ENCODE measurements at places on chromosomes 1 and 21. TPM values are rescaled to one million over a fixed set of nuclear protein-coding genes. Genes with fewer than 3 reads are reported as not detected.

- peak; percentile 93 for DNase-seq
These were observed 47.9 kb upstream of the CNN3 start for GRCh38 chr1:94974824-94975223.

- DNase-seq: no peak
These were observed 24.7 kb downstream of the RPS6KC1 start for GRCh38 chr1:213075725-213076124.

Gene AK4
- total RNA-seq: 53.5 TPM

DNA sequence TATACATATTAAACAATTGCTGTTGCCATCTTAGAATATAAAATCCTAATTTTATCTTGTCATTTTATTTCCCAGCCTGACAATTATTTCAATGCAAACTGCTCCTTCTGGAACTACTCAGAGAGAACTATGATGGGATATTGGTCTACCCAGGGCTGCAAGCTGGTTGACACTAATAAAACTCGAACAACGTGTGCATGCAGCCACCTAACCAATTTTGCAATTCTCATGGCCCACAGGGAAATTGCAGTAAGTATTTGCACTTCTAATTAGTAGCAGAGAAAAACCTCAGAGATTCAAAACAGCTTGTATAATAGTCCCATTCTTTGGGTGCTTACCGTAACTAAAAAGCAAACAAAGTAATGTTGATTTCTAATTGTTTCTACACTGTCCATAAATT lies 167.2 kb downstream of the ADGRL2 start:
- DNase-seq: no peak

DNA sequence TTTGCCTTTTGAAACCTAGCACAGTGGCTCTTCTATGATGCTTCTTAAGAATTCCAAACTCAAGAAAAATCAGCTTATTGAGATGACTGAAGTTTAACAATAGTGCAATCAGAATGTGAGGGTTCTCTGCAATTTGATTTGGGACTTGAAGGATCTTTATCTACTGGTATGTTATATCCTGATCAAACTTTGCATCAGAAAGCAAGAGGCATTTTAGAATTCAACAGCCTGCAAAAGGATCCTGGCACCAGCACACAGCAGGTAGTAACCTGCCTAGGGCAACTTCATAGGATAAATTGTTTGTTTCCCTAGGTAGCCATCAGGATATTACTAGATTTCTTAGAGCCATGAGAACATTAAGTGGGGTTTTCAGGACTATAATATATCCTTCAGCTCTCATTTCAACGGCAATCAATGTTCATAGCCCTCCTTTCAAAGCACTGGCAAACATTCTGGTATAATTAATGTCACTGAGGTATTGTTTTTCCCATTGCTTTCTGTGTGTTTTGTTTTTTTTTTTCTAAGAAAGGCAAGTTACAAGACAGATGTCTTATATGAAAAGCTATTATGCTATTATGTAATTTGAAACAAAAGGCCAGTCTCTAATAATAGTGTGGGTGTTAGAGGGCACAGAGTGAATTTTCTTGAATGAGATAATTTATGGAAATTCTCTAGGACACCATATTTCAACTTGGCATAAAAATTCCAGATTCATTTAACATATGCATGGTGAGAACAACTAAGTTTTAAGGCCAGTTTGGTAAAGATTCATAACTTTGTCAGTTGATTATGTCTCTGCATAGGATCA lies 34.5 kb downstream of the NTNG1 start:
- no peak for DNase-seq

- no peak for DNase-seq
These were observed 19.8 kb upstream of the ACBD6 start for GRCh38 chr1:180522213-180522515.

Gene C4BPA
- total RNA-seq: not detected

Gene GJB3
- total RNA-seq: not detected

Gene PADI2
- total RNA-seq: 0.86 TPM

Gene LCE1A
- total RNA-seq: not detected

Gene PRR9
- not detected for total RNA-seq

Gene GNG5
- 70.8 TPM for total RNA-seq

DNA sequence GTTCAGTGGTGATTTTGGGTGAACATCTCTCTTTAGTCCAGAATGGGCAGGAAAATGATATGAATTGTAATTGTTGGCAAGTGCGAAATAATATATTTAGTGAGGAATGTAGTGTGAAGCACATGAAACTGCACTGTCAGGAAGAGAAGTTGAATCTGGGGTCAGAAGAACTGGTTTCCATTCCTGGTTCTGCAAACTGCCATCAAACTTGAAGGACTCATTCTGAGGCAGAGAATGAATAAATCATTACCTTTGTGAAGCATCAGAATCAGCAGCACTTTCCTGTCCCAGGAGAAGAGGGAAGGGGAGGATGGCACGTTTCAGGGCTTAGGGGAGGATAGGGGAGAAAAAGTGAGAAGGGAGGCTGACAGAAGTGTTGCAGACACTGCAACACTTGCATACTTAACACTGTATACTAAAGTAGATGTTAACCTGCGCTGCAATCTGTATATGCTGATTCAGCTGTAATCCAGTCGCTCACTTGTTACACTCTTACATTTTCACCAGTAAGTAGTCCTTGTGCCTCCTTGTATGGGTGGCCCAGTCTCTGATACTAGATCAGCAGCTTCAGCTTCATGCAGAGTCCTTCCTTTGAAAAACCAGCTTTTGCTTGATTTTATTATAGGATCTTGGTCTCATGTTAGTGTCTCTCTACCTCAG lies 10.5 kb upstream of the RPTN start:
- DNase-seq: no peak

DNA sequence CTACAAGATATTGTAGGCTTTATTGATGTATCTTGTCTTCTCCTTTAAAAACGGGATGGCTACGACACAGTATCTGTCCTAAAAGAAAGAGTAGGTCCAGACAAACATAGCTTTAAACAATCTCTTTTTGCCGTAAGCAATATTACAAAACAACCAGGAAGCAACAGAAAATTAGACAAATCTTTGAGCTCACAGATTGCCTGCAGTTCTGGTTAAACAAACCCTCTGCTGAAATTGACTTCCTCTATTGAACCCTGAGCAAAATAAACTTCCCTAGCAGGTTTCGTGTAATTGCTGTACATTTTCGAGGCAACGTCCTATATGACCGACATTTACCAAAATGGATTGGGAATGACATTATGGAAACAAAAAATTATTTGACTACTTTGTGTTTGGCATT lies 50.6 kb downstream of the CHML start:
- no peak for DNase-seq

Gene TACSTD2
- not detected for total RNA-seq

DNA sequence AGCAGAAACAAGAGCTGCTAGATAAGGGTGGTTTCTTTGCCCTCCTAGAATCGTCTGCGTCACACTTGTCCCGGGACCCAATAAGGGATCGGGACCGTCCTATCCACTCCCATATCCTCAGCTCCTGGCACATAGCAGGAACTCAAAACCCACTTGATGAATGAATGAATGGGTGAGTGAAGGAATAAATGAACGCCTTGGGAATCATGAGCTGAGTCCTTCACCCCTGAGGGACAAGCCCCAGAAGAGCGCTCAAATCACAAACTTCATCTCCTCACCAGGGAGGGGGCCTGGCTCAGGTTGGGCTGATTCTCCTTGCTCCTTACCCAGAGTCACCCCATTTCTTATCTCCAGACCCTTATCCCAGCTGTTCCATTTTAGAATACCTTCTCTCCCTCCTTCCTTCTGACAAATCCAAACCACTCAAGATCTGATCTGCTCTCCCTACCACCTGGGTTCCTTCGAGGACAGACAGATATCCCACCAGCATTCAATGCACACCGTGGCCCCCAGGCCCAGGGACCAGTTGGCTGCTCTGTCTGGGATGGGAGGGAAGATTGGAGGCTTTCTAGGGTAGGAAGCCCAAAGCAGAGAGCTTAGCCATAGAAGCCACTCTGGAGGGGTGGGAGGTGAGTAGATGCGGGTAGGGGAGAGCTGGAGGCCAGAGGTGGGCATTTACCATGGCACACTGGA lies 643 bp upstream of the MOB3C start:
- DNase-seq: no peak

GRCh38 chr21:46083791-46084561 lies 13.9 kb upstream of the COL6A2 start:
- DNase-seq: no peak

GRCh38 chr1:12408662-12409061 lies 178.8 kb downstream of the VPS13D start:
- DNase-seq: no peak

DNA sequence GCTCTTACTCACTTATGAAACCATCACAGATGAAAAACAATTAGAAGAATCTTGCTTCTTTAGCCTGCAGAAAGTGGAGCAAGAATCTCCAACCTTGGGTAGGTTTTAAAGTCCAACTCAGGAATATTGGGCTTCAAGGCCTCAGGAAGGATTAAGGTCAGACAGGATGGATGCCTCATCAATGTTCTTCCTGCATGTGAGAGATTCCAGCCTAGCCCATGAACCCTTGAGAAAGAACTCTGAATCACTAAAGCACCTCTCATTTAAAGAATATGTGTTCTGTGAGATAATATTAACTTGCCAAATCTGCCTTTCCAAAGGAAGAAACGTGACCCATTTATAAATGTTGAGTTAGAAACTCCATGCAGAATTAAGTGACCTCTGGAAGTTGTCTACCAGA lies 345.2 kb upstream of the CAMK1G start:
- no peak for DNase-seq

Gene THEMIS2
- 12.7 TPM for total RNA-seq

GRCh38 chr1:226429858-226430715 lies 22.2 kb upstream of the PARP1 start:
- DNase-seq: no peak

DNA sequence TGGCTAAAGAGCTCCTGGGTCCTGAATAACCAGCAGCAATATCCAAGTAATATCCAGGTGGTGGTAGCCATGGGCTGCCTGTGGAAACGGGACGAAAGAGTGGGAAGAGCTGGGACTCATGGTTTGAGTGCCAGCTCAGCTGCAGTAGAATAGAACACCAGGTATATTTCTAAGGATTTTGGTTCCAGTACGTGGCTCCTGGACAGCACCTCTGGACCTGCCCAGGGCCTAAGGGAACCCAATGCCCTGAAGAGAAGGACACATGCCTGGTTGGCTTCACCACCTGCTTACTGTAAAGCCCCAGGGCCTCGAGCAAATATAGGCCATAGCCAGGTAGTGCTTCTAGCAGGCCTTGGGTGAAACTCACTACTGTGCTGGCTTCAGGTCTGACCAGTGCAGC lies 566.7 kb downstream of the KIF26B start:
- no peak for DNase-seq

DNA sequence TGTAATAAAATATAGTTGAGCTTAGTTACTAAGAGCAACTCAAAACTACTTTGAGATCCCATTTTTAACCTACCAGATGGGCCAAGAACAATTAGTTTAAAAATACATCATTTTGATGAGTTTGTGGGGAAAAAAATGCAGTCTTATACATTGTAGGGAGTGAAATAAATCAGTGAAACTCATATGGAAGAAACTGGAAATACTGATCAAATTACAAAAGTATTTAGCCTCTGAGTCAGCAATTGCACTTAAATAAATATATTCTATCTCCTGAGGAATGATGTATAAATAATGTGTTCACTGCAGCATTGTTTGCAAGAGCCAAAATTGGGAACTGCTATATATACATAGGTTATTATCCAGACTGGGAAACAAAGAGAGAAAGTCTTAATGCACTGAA lies 4.6 kb upstream of the SMCP start:
- no peak for DNase-seq

DNA sequence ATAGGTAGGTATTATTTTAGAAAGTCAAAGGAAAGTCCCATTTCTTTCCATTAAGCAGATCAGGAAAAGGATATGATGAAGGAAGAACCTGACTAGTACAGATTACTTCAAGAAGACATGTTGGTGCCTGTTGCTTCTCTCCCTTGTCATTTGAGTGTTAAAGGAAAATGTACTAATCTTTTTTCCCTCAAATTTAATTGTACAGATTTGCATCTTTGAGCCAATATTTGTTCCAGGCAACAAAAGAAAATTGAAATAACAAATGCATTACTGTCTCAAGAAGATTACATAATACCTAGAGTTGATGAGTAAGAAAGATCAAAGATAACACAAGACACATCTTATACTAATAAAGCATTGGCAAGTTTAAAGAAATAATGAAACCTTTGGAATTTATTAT lies 566.9 kb upstream of the ZP4 start:
- no peak for DNase-seq

DNA sequence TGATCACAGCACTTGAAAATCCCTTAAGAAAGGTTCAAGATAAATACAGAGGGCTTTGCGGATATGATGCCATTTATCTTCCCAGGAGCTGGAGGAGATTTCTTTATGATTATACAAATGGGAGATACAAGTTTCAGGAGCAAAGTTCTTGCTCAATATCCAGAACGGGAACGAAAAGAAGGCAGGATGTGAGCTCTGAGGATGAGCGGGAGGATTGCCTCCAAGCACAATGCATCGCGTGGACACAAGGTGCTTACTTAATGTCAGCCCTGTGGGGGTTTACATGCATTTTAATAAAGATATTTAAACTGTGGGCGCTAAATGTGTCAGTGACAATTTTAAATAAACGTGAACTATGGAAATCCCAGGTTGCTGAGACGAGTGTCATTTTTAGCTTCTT lies 59.0 kb downstream of the SYT6 start:
- DNase-seq: no peak

All from LHCN-M2 (cell line).